ENCODE measurements at places on chromosomes 7 and 10. TPM values are rescaled to one million over a fixed set of nuclear protein-coding genes. Genes with fewer than 3 reads are reported as not detected.

The CCDC146 gene
- total RNA-seq = 29.2 TPM

The AGR2 gene
- 0.54 TPM for total RNA-seq

The CABCOCO1 gene
- total RNA-seq = 1.4 TPM

The NPSR1 gene
- total RNA-seq = not detected

The COL1A2 gene
- total RNA-seq = 5.6 TPM

The SFXN4 gene
- 10.9 TPM for total RNA-seq

The HOXA1 gene
- 2.7 TPM for total RNA-seq

The FEZF1 gene
- total RNA-seq = not detected

The GPR158 gene
- 1.4 TPM for total RNA-seq

The CYP2C18 gene
- total RNA-seq = not detected

The NKX2-3 gene
- 0.33 TPM for total RNA-seq

The THSD7A gene
- 10.2 TPM for total RNA-seq

The PPP1R17 gene
- total RNA-seq = 1.0 TPM

The OPALIN gene
- not detected for total RNA-seq

The KIAA1549 gene
- 13.5 TPM for total RNA-seq

The SORBS1 gene
- 38.9 TPM for total RNA-seq

The ABCC2 gene
- 0.41 TPM for total RNA-seq

The LIPM gene
- total RNA-seq = not detected

The SPDYE9 gene
- 0.88 TPM for total RNA-seq

The MMD2 gene
- total RNA-seq = 0.14 TPM

The SRRM3 gene
- 2.2 TPM for total RNA-seq

The CDCA7L gene
- total RNA-seq = 13.6 TPM

The RAB19 gene
- total RNA-seq = not detected

All from motor neuron (in vitro differentiated cells).